Body of pancreas (tissue), 4 donors: ENCODE measurements at places on chromosomes 2 and 18.
A peak's percentile ranks its signal among the peaks of the same experiment; 100 is the strongest.

- H3K36me3 ChIP-seq, result no peaks in the 10 kb centered on the region
- no peak overlapping the region for H3K4me3 ChIP-seq
- DNase-seq, result no peak
- H3K4me1 ChIP-seq, result peaks cover 8% of the 10 kb centered on the region
- H3K27me3 ChIP-seq, result no peaks in the 10 kb centered on the region
- H3K27ac ChIP-seq, result no peak overlapping the region
Observed at GRCh38 chr2:217706095-217706494, 296.7 kb downstream of the TNS1 start.

- peaks cover 5% of the 10 kb centered on the region for H3K4me1 ChIP-seq
- no peaks in the 10 kb centered on the region for H3K27me3 ChIP-seq
- H3K27ac ChIP-seq, result no peak overlapping the region
Observed at GRCh38 chr2:157337978-157338377, 12.4 kb upstream of the ERMN start.

- no peaks in the 10 kb centered on the region for H3K4me1 ChIP-seq
- H3K27ac ChIP-seq, result no peak overlapping the region
- H3K4me3 ChIP-seq, result no peak overlapping the region
- no peak for DNase-seq
Observed at GRCh38 chr2:102971701-102972100, 209.9 kb downstream of the TMEM182 start.

- H3K4me3 ChIP-seq, result no peak overlapping the region
- H3K27ac ChIP-seq, result no peak overlapping the region
- H3K4me1 ChIP-seq, result peaks cover 12% of the 10 kb centered on the region
- H3K36me3 ChIP-seq, result no peaks in the 10 kb centered on the region
Observed at GRCh38 chr2:96539215-96539920, 2.8 kb downstream of the ARID5A start.

GRCh38 chr2:169002161-169002738 lies 28.9 kb downstream of the ABCB11 start:
- H3K4me1 ChIP-seq, result no peaks in the 10 kb centered on the region
- no peaks in the 10 kb centered on the region for H3K27me3 ChIP-seq
- H3K27ac ChIP-seq, result no peak overlapping the region
- no peak overlapping the region for H3K4me3 ChIP-seq
- DNase-seq, result no peak
- no peaks in the 10 kb centered on the region for H3K36me3 ChIP-seq

- no peaks in the 10 kb centered on the region for H3K27me3 ChIP-seq
- no peak overlapping the region for H3K27ac ChIP-seq
- no peaks in the 10 kb centered on the region for H3K4me1 ChIP-seq
Observed at GRCh38 chr2:196544906-196545433, 94.5 kb upstream of the CCDC150 start.

DNA sequence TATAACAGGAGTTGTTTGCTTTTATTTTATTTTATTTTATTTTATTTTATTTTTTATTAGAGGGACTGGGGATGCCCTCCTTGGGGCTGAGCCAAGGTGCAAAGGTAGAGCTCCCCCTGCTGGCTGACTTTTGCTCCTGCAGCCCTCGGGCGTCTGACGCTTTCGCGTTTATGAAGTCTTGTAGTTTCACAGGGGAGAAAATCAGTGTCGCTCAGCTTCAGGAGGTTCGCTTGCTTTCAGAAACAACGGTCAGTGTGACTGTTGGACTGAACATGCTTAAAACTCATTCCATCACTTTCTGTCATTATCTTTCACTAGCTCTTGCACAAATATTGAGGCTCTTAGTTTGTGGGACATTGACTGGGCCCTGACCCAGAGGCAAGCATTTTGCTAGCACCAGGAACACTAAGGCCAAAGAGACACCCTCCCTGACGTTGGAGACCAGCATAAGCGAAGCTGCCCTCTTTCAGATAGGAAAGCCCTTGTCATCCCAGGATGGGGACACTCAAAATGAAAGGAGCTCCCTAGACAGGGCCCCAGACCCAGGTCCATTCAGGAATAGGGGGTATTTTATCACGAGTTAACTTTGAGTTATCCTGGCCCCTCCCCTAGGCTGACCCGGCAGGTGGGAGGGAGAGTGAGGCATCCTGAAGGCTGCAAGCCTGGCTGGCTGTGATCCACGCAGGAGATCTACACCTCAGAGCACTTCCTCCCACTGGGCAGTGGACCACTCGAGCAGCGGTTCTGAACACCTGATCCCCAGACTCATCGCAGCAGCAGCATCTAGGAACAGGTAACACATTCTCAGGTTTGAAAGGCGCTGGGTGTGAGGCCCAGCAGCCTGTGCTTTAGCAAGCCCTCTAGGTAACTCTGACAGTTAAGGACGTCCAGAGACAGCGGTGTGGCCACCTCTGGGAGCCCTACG lies 34.4 kb downstream of the LGALSL start:
- H3K27ac ChIP-seq, result no peak overlapping the region
- H3K4me3 ChIP-seq, result no peak overlapping the region
- no peaks in the 10 kb centered on the region for H3K36me3 ChIP-seq
- H3K4me1 ChIP-seq, result no peaks in the 10 kb centered on the region

DNA sequence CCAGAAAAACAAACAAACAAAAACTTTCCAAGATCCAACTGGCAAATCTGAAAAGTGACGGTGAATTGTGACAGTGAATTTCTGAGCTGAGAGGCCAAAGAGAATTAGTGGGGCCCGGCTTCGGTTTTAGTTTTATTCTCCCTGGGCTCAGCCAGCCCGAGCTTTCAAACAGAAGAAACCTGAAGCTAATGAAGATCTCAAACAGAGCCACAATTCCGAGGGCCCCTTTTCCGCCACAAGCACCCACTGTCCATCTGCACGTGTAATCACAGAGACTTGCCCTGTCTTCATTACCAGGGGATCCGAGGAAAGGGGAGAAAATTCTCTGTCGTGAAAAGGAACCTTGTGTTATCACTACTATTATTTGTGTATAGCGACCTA lies 4.2 kb upstream of the ONECUT2 start:
- H3K27me3 ChIP-seq, result peaks cover 63% of the 10 kb centered on the region
- H3K36me3 ChIP-seq, result no peaks in the 10 kb centered on the region
- H3K4me1 ChIP-seq, result peaks cover 43% of the 10 kb centered on the region
- H3K27ac ChIP-seq, result no peak overlapping the region
- H3K4me3 ChIP-seq, result no peak overlapping the region
- DNase-seq, result no peak

GRCh38 chr2:109473616-109474318 lies 140.0 kb downstream of the SEPTIN10 start:
- no peaks in the 10 kb centered on the region for H3K36me3 ChIP-seq
- no peaks in the 10 kb centered on the region for H3K4me1 ChIP-seq
- H3K27me3 ChIP-seq, result no peaks in the 10 kb centered on the region
- H3K4me3 ChIP-seq, result no peak overlapping the region
- DNase-seq, result no peak

- no peaks in the 10 kb centered on the region for H3K36me3 ChIP-seq
- no peaks in the 10 kb centered on the region for H3K27me3 ChIP-seq
- H3K27ac ChIP-seq, result no peak overlapping the region
- DNase-seq, result no peak
- H3K4me1 ChIP-seq, result peaks cover 56% of the 10 kb centered on the region
Observed at GRCh38 chr2:200380833-200381542, 74.5 kb downstream of the SPATS2L start.

- H3K36me3 ChIP-seq, result no peaks in the 10 kb centered on the region
- H3K4me3 ChIP-seq, result no peak overlapping the region
- DNase-seq, result no peak
- H3K27ac ChIP-seq, result no peak overlapping the region
- peaks cover 6% of the 10 kb centered on the region for H3K4me1 ChIP-seq
Observed at GRCh38 chr2:45337481-45337880, 273.6 kb downstream of the SRBD1 start.

- DNase-seq, result no peak
- no peak overlapping the region for H3K4me3 ChIP-seq
- H3K27me3 ChIP-seq, result no peaks in the 10 kb centered on the region
- H3K4me1 ChIP-seq, result peaks cover 6% of the 10 kb centered on the region
Observed at GRCh38 chr18:48658721-48659120, 119.9 kb downstream of the CTIF start.

DNA sequence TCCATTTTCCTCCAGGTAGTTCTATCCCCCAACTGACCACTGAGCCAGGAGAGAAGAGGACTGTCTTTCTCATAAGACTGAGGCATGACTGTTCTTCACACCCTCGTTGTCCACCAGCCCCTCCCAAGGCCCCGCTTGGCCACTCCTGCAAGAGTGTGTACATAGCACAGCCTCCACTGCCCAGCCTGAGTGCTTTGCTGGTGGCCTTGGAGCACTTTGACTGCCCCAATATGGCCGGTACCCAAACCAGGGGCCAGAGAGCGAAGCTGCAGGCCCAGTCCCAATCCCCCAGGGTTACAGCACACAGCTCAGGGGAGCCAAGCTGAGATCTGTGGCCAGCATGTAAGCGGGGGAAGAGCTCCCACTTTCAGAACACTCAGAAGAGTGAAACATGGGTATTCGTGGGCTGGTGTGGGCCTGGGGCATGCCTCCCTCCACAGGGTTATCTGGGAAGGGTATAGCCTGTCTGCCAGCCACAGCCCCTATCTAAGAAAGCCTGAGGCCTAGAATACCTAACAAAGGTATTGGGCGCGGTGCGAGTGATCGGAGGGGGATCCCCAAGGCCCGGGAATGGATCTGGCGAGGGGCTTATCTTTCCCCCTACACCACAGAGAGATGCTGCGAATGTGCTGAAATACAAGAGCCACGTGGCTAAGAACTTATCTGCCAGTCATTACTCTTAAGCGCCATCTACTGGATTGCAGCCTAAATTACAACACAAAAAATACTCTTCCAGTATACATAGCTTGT lies 163.8 kb downstream of the WDPCP start:
- H3K4me3 ChIP-seq, result no peak overlapping the region
- no peak overlapping the region for H3K27ac ChIP-seq
- H3K27me3 ChIP-seq, result no peaks in the 10 kb centered on the region
- peak; percentile 3 for DNase-seq
- H3K4me1 ChIP-seq, result no peaks in the 10 kb centered on the region

DNA sequence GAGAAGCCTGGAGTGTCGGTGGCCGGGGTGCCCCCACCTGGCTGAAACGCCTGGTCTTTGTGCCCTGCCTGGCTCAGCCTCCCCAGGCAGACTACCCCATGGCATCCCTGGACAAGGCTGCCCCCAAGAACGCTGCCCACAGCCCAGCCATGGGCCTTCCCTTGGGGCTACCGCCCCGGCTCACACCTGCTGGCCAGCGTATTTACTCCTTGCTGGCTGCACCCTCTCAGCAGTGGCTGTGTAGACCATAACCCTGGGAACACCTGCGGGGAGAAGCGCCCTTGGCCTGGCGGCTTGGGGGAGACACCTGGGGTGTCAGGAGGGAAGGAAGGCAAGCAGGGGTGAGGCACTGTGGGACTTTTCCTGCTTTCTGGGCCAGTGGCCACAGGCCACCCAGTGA lies 17.3 kb downstream of the CAPN10 start:
- no peak overlapping the region for H3K4me3 ChIP-seq
- no peaks in the 10 kb centered on the region for H3K36me3 ChIP-seq
- no peak overlapping the region for H3K27ac ChIP-seq
- no peak for DNase-seq
- no peaks in the 10 kb centered on the region for H3K27me3 ChIP-seq
- H3K4me1 ChIP-seq, result peaks cover 9% of the 10 kb centered on the region

GRCh38 chr2:39416140-39416539 lies 20.9 kb downstream of the MAP4K3 start:
- no peak for DNase-seq
- no peak overlapping the region for H3K27ac ChIP-seq
- H3K4me3 ChIP-seq, result no peak overlapping the region

GRCh38 chr2:238069877-238070276 lies 9.1 kb downstream of the SCLY start:
- peaks cover 32% of the 10 kb centered on the region for H3K4me1 ChIP-seq
- H3K27me3 ChIP-seq, result no peaks in the 10 kb centered on the region
- DNase-seq, result peak; percentile 82
- H3K27ac ChIP-seq, result peak overlapping the region; percentile 80
- H3K36me3 ChIP-seq, result peaks cover 5% of the 10 kb centered on the region

- no peak overlapping the region for H3K4me3 ChIP-seq
- no peak for DNase-seq
- H3K27ac ChIP-seq, result no peak overlapping the region
Observed at GRCh38 chr2:119808516-119809147, 48.9 kb downstream of the PTPN4 start.

GRCh38 chr2:112006076-112006410 lies 49.0 kb upstream of the TMEM87B start:
- no peaks in the 10 kb centered on the region for H3K4me1 ChIP-seq
- no peak overlapping the region for H3K4me3 ChIP-seq
- no peaks in the 10 kb centered on the region for H3K36me3 ChIP-seq
- no peak overlapping the region for H3K27ac ChIP-seq
- H3K27me3 ChIP-seq, result no peaks in the 10 kb centered on the region
- DNase-seq, result no peak

GRCh38 chr18:39238981-39239660 lies 1673.5 kb upstream of the CELF4 start:
- H3K4me1 ChIP-seq, result no peaks in the 10 kb centered on the region
- H3K27me3 ChIP-seq, result no peaks in the 10 kb centered on the region
- H3K4me3 ChIP-seq, result no peak overlapping the region
- DNase-seq, result no peak

- H3K27me3 ChIP-seq, result no peaks in the 10 kb centered on the region
- H3K27ac ChIP-seq, result no peak overlapping the region
- H3K4me3 ChIP-seq, result no peak overlapping the region
- no peak for DNase-seq
Observed at GRCh38 chr2:214836568-214836967, 27.1 kb upstream of the BARD1 start.

- no peak overlapping the region for H3K4me3 ChIP-seq
- H3K27ac ChIP-seq, result peak overlapping the region; percentile 99
- peaks cover 87% of the 10 kb centered on the region for H3K4me1 ChIP-seq
- peak; percentile 93 for DNase-seq
Observed at GRCh38 chr2:238286551-238286950, 1.9 kb downstream of the PER2 start.

DNA sequence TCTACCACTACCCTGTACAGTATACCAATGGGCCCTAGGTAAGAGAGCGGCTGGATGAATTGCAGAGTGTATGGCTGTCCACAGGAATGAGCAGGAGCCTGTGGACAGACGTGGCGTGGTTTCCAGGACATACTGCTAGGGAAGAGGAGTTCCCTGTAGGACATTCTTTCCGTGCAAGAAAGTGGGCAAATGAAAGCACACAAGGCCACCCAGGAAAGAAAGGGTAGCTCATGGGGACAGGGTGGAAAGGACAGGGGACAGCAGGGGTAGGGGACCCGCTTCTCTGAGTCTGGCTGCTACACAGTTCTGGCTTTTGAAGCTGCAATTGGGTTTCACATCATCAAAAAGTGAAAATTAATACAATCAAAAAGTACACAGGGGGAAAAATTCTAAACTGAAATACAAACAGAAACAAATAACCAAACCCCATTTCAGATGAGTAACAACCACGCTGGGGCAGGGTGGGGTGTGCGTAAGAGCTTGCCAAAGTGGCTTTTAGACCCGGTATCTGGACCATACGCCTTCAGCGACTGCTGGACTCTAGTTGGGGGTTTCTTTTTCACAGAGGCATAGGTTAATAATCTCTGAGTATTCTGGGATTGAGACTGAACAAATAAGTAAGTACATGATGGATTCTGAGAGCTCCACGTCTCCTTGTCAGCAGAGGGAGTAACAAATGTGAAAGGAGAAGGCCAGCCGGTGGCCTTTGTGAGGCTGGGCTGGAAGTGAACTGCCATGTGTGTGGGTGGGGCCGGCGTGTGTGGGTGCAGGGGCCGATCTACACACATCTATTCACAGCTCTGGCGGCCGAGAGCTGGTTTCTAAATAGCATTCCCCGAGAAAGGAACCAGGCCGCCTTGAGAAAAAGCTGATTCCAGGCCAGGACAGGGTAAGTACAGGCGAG lies 84.0 kb downstream of the HDAC4 start:
- no peak overlapping the region for H3K4me3 ChIP-seq
- no peaks in the 10 kb centered on the region for H3K36me3 ChIP-seq
- H3K27ac ChIP-seq, result peak overlapping the region; percentile 66
- H3K4me1 ChIP-seq, result peaks cover 21% of the 10 kb centered on the region
- peak; percentile 25 for DNase-seq

- H3K27me3 ChIP-seq, result no peaks in the 10 kb centered on the region
- H3K4me3 ChIP-seq, result no peak overlapping the region
- DNase-seq, result no peak
- no peaks in the 10 kb centered on the region for H3K36me3 ChIP-seq
- no peaks in the 10 kb centered on the region for H3K4me1 ChIP-seq
Observed at GRCh38 chr2:54149638-54150441, 34.4 kb downstream of the ACYP2 start.
